ENCODE measurements at places on chromosomes 2 and 18. TPM values are rescaled to one million over a fixed set of nuclear protein-coding genes. Genes with fewer than 3 reads are reported as not detected.

- no peaks in the 10 kb centered on the region for H3K36me3 ChIP-seq
- no peak overlapping the region for H3K27ac ChIP-seq
- no peaks in the 10 kb centered on the region for H3K4me1 ChIP-seq
- DNase-seq = no peak
- H3K27me3 ChIP-seq = no peaks in the 10 kb centered on the region
Measured at GRCh38 chr18:26621161-26622026, 73.0 kb upstream of the KCTD1 start.

DNA sequence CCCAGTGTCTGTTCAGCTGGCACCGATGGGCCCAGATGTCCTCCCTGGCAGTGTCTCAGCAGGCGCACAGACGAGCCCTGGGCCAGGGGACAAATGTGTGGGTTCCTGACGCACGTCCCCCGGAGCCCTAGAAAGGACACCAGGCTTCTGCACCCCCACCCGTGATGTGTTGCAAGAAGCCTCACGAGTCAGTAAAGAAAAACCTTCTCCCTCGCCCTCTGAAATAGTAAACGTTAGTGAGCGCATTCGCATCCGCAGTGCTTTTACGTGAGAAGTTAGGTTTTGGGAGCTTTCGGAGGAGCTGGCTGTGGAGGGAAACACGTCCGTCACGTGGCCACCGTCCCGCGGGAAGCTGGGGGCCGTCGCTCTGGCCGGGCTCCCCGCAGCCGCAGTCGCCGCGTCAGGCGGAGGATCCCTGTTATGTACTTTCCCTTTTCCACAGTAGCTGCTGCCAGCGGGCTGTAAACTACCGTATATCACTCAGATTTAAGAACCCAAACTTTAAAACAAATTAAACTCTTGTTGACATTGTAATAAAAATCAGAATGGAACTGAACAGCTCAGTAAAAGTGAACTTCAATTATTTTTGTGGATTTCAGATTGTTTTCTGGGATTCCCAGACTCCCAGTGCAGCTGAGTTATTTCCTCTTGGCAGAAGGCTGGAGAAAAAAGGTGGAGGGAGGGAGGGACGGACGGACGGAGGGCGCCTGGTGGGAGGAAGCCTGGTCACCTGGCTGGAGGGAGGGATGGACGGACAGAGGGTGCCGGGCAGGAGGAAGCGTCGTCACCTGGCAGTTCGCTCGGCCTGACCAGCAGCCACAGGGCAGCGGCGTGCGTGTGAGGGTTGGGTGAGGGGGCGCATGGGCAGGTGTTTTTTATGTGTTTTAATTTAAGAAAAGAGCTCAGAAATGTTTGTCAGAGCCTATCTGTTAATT is 112.1 kb downstream of the NFATC1 start:
- H3K36me3 ChIP-seq = no peaks in the 10 kb centered on the region
- H3K4me3 ChIP-seq = no peak overlapping the region
- no peak overlapping the region for H3K27ac ChIP-seq
- no peaks in the 10 kb centered on the region for H3K27me3 ChIP-seq
- no peak for DNase-seq

- H3K36me3 ChIP-seq = no peaks in the 10 kb centered on the region
- no peak overlapping the region for H3K27ac ChIP-seq
- peaks cover 1% of the 10 kb centered on the region for H3K4me1 ChIP-seq
- H3K4me3 ChIP-seq = no peak overlapping the region
- no peaks in the 10 kb centered on the region for H3K27me3 ChIP-seq
Measured at GRCh38 chr2:30636311-30636710, 170.9 kb downstream of the CAPN13 start.

DIS3L2 gene
- 27.1 TPM for total RNA-seq

DUSP19 gene
- 0.51 TPM for total RNA-seq

RGPD3 gene
- 0.21 TPM for total RNA-seq

Measured in GM12878 (cell line).